ENCODE measurements at places on chromosomes 16 and 17.

DNA sequence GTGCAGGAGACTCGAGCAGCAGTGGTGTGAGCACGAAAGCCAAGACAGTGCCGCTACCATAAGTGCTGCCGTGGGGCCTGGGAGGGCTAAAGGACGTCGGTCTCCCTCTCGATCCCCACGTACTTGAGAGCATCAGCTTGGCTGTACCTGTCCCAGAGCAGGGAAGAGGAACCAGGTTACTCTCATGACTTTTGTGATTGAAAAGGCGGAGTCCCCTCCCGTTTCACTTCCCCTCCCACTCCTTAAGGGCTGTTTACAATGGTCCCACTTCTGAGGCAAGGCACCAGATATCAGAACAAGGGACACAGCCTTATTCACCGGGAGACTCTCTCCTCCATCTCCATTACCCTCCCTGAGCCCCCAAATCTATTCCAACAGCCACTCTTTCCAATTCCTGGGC lies 20.1 kb downstream of the CNTNAP1 start:
- no peak for DNase-seq

- DNase-seq: no peak
These were observed 13.6 kb upstream of the TMIGD1 start for GRCh38 chr17:30347488-30347887.

DNA sequence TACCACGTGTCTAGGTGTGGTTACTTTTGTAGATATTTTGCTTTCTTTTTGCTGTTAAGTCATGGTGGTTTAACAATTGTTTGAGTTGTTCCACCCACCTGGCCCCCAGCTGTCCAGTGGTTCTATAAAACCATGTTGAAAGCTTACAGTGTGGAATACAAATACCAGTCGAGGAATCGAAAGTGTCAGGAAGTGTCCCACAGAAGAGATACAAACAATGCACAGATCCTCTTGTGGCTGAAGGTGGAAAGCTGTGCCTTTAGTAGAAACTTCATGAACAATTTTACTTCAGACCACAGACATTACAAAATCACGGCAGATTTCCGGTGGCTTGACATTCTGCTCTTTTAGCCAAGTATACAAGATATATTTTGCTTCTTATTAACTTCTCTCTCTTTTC lies 782.4 kb upstream of the SOX9 start:
- no peak for DNase-seq

DNA sequence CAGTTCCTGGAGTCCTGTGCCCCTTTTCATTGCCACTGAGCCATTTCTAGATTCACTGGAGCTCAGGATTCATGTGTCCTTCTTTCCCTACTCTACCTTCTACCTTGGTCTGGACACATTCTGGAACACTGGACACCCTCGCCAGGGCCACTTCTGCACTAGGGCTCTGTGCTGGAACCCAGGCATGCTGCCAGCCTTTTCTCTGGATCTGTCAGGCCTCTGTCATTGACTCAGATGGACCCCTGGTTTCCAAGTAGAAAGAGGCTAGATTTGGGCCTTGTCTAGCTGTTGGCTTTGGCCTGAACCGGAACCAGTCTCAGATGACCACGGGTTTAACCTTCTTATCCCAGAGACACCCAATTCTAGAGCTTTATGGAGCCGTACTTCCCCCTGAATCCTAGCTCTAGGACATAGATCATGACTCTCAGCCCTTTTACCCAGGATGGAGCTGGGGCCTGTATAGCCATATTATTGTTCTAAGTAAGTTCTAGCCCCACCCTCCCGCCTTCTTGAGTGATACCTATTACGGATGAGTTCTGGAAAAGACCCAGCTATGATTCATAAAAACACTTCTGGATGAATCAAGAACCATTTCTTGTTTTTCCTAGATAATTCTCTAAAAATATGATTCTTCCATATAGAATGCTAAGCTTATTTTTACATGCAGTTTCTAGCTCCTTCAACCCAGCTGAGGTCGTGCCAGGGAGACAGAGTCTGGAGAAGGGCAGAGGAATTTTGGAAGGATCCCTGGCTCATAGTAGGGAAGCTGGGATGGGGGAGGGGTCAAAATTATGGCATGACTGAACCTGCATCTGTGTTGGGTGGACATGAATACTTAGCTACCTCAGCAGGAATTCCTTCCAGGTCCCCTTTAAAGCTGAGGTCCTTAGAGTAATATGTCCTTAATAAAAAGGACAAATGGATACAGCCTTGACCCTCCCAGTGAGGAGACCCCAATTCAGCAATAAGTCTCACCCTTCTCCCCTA lies 1.1 kb upstream of the CHRNB1 start:
- DNase-seq: no peak

- DNase-seq: peak; percentile 2
These were observed 273.8 kb downstream of the NPIPA8 start for GRCh38 chr16:18062713-18063112.

DNA sequence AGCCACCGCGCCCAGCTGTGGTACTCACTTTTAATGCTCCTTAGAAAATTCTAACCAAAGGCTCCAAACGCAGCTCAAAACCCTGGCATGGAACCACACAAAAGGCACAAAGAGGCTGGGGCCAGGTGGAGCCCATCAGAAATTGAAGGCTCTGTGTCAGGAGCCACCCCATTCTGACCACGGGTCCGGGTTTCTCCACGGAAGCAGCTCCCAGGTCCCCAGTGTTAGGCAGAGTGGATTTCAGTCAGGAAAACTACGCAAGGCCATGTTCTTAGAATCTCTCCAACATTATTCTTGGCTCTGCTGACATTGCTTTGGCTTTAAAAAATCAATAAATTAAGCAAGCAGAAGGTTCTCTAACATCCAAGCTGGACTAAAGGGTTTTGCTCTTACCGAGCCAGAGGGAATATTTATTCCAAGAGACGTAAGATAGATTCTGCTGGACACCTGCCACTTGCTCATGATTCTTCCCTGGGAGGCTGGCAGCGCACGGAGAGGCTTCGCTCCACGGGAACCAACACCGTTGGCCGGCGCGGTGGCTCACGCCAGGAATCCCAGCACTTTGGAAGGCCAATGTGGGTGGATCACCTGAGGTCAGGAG lies 93.5 kb downstream of the NXN start:
- DNase-seq: no peak

DNA sequence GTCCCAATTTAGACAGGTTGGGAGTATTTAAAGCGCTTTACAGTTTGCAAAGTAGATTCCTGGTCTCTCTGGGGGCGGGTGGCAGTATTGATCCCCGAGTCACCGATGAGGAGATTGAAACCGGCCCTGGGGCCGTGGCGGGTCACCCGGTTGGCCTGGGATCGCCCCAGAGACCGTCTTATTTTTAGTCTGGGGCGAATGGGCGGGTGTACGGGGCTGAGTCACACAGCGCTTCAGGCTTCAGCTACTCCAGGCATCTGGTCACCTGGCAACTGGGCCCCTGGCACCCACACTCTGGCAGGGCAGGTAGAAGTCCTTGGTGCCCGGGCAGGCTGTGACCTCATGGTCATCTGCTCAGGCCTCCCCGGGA lies 669 bp downstream of the MIEF2 start:
- DNase-seq: peak; percentile 40

DNA sequence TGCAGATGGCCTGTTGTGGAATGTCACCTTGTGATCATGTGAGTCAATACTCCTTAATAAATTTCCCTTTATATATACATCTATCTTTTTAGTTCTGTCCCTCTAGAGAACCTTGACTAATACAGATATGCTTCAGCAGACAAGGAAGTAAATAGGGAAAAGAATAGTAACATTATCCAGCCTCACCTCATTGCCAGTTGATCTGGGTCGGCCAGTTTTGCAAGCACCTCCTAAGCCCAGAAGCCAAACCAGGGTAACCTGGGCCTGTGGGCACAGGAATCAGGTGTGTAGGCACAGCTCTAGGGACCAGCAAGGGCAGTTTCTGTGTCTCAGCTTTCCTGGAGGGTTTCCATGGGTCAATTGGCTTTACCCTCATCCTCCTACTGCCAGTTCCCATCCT lies 11.9 kb upstream of the CCL17 start:
- no peak for DNase-seq

Data from hematopoietic multipotent progenitor cell treated with erythropoietin and hydrocortisone succinate and interleukin-3 and kit ligand, for 4 days (in vitro differentiated cells).